ENCODE measurements at places on chromosomes 2 and 18. TPM values are rescaled to one million over a fixed set of nuclear protein-coding genes. Genes with fewer than 3 reads are reported as not detected.

SULT1C4 gene
- total RNA-seq, result 0.33 TPM

SULT1C2 gene
- total RNA-seq, result 0.27 TPM

FAP gene
- total RNA-seq, result 150 TPM

TPO gene
- not detected for total RNA-seq

SATB2 gene
- 2.3 TPM for total RNA-seq

SLC8A1 gene
- total RNA-seq, result 112 TPM

SLC4A5 gene
- 0.45 TPM for total RNA-seq

NOP58 gene
- 71.4 TPM for total RNA-seq

ALK gene
- 0.27 TPM for total RNA-seq

ZNF385B gene
- total RNA-seq, result 4.8 TPM

BBS5 gene
- total RNA-seq, result 7.3 TPM

CYP27C1 gene
- 0.41 TPM for total RNA-seq

UGT1A8 gene
- total RNA-seq, result 0.09 TPM

COL3A1 gene
- total RNA-seq, result 14,045 TPM

GPR55 gene
- total RNA-seq, result under 0.01 TPM

ASIC4 gene
- total RNA-seq, result not detected

GKN1 gene
- total RNA-seq, result not detected

FIGN gene
- 4.1 TPM for total RNA-seq

ATAD2B gene
- 22.4 TPM for total RNA-seq

OSR1 gene
- total RNA-seq, result 117 TPM

L3MBTL4 gene
- not detected for total RNA-seq

CAPN14 gene
- 0.16 TPM for total RNA-seq

SERPINB4 gene
- not detected for total RNA-seq

CCDC68 gene
- total RNA-seq, result 7.4 TPM

LAPTM4A gene
- 251 TPM for total RNA-seq

DNER gene
- not detected for total RNA-seq

PELI1 gene
- 8.3 TPM for total RNA-seq

IER3IP1 gene
- 24.8 TPM for total RNA-seq

LOXHD1 gene
- not detected for total RNA-seq

FAM124B gene
- 1.2 TPM for total RNA-seq

NFATC1 gene
- total RNA-seq, result 3.0 TPM

CHRNG gene
- total RNA-seq, result not detected

NYAP2 gene
- not detected for total RNA-seq

MAPK4 gene
- not detected for total RNA-seq

C1GALT1C1L gene
- 0.36 TPM for total RNA-seq

Data from fibroblast of the aortic adventitia (primary cell).